Activated naive CD4-positive, alpha-beta T cell treated with anti-CD3 and anti-CD28 coated beads for 36 hours (primary cell): ENCODE measurements at places on chromosomes 16 and 17. TPM values are rescaled to one million over a fixed set of nuclear protein-coding genes. Genes with fewer than 3 reads are reported as not detected.
A peak's percentile ranks its signal among the peaks of the same experiment; 100 is the strongest.

Gene MC1R
- 0.45 TPM for total RNA-seq

DNA sequence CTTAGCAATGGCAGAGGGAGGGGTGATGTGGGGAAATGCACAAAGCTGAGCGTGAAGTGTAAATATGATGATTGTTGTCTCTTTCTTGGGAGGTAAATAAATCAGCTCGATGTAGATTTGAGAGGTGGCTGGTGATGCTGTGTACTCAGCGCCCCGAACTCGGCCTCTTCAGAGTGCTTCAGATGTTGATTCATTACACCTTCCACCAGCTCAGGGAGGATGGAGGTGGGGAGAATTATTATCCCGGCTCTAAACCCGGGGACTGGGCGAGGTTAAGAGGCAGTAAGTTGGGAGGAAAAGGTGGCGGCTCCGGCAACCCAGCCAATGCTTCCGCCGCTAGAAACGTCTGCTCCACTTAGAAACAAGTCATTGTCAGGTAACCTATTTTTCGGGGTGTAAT, 86.5 kb downstream of the RPA1 start:
- no peak overlapping the region for H3K4me3 ChIP-seq
- no peaks in the 10 kb centered on the region for H3K4me1 ChIP-seq
- DNase-seq, result no peak
- H3K36me3 ChIP-seq, result no peaks in the 10 kb centered on the region
- no peak overlapping the region for H3K27ac ChIP-seq
- H3K27me3 ChIP-seq, result peaks cover 9% of the 10 kb centered on the region

DNA sequence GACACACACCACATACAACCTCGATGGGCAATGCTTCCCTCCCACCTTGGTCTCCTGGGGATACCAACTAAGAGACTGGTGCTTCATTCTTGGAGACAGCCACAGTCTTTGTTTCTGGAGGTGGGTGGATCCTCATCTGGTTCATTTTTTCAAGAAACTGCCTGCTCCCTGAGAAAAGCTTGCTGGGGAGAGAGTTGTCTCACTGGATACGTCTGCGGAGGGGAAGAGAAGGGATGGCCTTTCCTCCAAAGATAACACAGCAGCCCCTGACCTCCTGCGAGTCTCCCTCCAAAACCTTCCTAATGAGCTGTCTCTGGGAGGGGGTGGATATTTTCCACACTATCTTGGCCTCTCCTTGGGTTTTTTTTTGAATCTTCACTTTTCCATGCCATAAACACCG, 221.2 kb downstream of the SOX9 start:
- no peak overlapping the region for H3K4me3 ChIP-seq
- H3K27ac ChIP-seq, result no peak overlapping the region
- DNase-seq, result no peak
- H3K36me3 ChIP-seq, result no peaks in the 10 kb centered on the region

GRCh38 chr17:78272181-78272913, 40.9 kb downstream of the TMEM235 start:
- H3K27ac ChIP-seq, result peak overlapping the region; percentile 47
- peak; percentile 93 for DNase-seq
- no peaks in the 10 kb centered on the region for H3K27me3 ChIP-seq
- H3K4me1 ChIP-seq, result peaks cover 40% of the 10 kb centered on the region
- H3K4me3 ChIP-seq, result peak overlapping the region; percentile 51
- no peaks in the 10 kb centered on the region for H3K36me3 ChIP-seq

GRCh38 chr16:84529607-84530006, 25.1 kb upstream of the MEAK7 start:
- H3K27me3 ChIP-seq, result no peaks in the 10 kb centered on the region
- no peak for DNase-seq
- H3K4me1 ChIP-seq, result peaks cover 12% of the 10 kb centered on the region
- H3K36me3 ChIP-seq, result peaks cover 6% of the 10 kb centered on the region

Gene SLC9A5
- total RNA-seq, result 5.2 TPM

Gene AXIN2
- total RNA-seq, result 2.5 TPM

GRCh38 chr16:82229800-82230619, 60.0 kb upstream of the MPHOSPH6 start:
- peaks cover 16% of the 10 kb centered on the region for H3K27me3 ChIP-seq
- H3K36me3 ChIP-seq, result no peaks in the 10 kb centered on the region
- DNase-seq, result peak; percentile 79
- no peaks in the 10 kb centered on the region for H3K4me1 ChIP-seq
- H3K27ac ChIP-seq, result no peak overlapping the region
- H3K4me3 ChIP-seq, result no peak overlapping the region

GRCh38 chr16:68617734-68618133, 27.4 kb upstream of the CDH3 start:
- no peak overlapping the region for H3K4me3 ChIP-seq
- DNase-seq, result no peak
- H3K27ac ChIP-seq, result no peak overlapping the region
- no peaks in the 10 kb centered on the region for H3K4me1 ChIP-seq
- H3K36me3 ChIP-seq, result no peaks in the 10 kb centered on the region
- no peaks in the 10 kb centered on the region for H3K27me3 ChIP-seq

- H3K27ac ChIP-seq, result no peak overlapping the region
- DNase-seq, result no peak
- no peaks in the 10 kb centered on the region for H3K27me3 ChIP-seq
Observed at GRCh38 chr16:25109643-25110042, 1.9 kb upstream of the LCMT1 start.

DNA sequence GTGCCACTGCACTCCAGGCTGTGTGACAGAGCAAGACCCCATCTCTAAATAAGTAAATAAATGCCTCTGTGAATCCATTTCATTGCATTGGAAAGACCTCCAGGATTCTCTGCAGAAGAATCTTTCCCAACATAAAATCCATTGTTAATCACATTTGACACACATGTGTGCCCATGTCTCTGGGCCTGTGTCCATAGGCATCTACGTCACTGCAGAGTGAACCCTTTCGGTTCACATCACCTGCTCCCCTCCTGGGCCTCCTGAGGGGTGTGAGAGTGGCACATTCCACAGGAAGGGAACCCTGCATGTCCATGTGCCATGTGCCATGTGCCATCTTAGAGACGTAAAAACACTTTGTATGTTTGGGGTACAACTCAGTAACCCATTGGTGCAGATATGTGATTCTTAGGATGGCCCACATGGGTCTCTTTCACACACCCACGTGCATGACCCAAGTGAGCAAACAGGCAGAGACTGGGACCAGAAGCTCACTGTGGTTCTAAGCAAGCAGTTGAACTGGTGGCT, 427.5 kb downstream of the MAF start:
- H3K4me3 ChIP-seq, result no peak overlapping the region
- no peak overlapping the region for H3K27ac ChIP-seq
- H3K4me1 ChIP-seq, result peaks cover 7% of the 10 kb centered on the region
- DNase-seq, result no peak

Gene HYDIN
- not detected for total RNA-seq

DNA sequence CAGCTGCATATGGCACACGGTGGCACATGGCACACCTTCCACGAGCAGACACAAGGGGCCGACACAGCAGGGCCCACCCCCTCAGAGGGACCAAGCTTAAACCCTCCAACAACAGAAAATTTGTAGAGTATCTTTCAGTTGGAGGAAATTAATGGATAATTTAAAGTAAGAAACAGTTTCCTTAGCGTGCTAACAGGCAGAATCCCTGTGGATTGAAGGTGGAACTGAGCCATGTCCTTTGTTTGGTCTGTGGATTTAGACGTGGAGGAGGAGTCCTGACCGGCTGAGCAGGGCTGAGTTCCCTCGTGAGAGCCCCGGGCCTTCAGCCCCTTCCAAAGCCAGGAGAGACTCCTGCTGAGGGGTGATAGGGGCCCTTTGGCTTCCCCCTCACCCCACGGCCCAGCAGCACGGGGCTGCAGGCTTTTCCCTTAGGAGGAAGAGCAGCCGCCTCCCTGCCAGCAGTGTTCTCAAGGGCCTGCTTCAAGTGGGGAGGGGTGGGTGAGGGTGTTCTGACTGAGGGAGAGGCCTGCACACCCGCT, 1.4 kb upstream of the CYB561 start:
- peaks cover 21% of the 10 kb centered on the region for H3K4me1 ChIP-seq
- H3K27ac ChIP-seq, result peak overlapping the region; percentile 79
- no peaks in the 10 kb centered on the region for H3K27me3 ChIP-seq
- no peak for DNase-seq
- H3K36me3 ChIP-seq, result no peaks in the 10 kb centered on the region
- peak overlapping the region; percentile 67 for H3K4me3 ChIP-seq

DNA sequence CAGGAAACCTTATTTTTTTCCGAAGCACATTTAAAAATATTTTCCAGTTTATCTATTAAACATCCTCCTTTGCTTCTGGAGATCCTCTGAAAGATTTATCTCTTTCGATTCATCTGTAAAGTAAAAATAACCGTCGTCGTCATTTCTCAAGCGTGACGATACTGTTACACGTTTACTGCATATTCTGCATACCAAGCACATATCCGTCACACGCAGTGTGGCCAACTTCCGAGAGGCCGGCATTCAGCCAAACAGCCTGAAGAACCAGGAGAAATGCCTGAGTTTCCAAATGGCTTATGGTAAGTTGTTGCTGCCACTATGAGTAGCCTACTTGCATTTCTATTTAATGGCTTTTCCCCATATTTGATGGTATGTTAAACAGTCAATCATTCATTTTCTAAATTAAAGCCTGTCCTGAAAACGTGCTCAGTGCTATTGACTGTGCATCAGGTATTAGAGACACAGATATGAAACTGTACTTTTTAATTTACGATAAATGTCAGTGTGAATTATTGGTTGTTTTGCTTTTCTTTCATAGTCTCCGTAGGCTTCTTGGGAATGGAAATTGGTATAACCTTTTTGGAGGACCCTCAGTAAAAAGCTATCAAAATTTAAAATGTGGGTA, 275.7 kb downstream of the WWOX start:
- no peaks in the 10 kb centered on the region for H3K36me3 ChIP-seq
- H3K27ac ChIP-seq, result no peak overlapping the region
- H3K4me3 ChIP-seq, result no peak overlapping the region
- no peak for DNase-seq

GRCh38 chr16:3609895-3610697, 1.3 kb downstream of the SLX4 start:
- peaks cover 16% of the 10 kb centered on the region for H3K36me3 ChIP-seq
- peak; percentile 12 for DNase-seq
- H3K27ac ChIP-seq, result no peak overlapping the region
- no peaks in the 10 kb centered on the region for H3K27me3 ChIP-seq
- H3K4me1 ChIP-seq, result peaks cover 36% of the 10 kb centered on the region

DNA sequence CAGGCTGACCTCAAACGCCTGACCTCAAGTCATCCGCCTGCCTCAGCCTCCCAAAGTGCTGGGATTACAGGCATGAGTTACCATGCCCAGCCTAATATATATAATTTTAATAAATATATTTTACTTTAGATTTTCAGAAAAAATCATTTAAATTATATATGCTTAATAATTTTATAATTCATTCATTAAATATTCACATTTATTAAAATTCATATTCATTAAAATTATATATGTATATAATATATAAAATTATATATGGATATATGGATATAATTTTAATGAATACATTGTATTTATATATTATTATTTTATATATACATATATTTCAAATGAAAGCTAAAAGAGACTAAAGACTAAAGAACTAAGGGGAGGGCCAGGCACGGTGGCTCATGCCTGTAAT, 29.4 kb downstream of the COPRS start:
- peaks cover 4% of the 10 kb centered on the region for H3K4me1 ChIP-seq
- no peaks in the 10 kb centered on the region for H3K36me3 ChIP-seq

GRCh38 chr17:10699856-10700255, 2.5 kb downstream of the ADPRM start:
- peaks cover 62% of the 10 kb centered on the region for H3K4me1 ChIP-seq
- H3K36me3 ChIP-seq, result peaks cover 13% of the 10 kb centered on the region
- DNase-seq, result peak; percentile 30

DNA sequence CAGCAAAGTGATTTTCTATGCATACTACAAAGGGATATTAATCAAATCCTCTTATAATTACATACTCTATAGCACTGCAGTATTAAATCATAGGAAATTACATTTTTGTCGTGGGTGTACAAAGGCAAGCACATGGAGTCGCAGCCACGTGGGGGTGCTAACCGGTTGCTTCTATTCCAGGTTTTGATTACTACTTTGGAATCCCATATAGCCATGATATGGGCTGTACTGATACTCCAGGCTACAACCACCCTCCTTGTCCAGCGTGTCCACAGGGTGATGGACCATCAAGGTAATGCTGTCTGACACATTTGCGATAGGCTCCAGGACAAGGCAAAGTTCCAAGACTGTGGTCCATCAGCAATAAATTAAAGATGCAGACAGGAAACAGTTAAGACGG, 60.1 kb downstream of the ARSG start:
- H3K27me3 ChIP-seq, result no peaks in the 10 kb centered on the region
- no peak overlapping the region for H3K27ac ChIP-seq
- peaks cover 74% of the 10 kb centered on the region for H3K4me1 ChIP-seq
- no peak for DNase-seq
- no peak overlapping the region for H3K4me3 ChIP-seq

- no peak overlapping the region for H3K4me3 ChIP-seq
- no peak for DNase-seq
- H3K27me3 ChIP-seq, result no peaks in the 10 kb centered on the region
- no peak overlapping the region for H3K27ac ChIP-seq
- H3K36me3 ChIP-seq, result peaks cover 5% of the 10 kb centered on the region
Observed at GRCh38 chr17:46097497-46097896, 95.7 kb downstream of the KANSL1 start.

Gene LGALS9B
- not detected for total RNA-seq

DNA sequence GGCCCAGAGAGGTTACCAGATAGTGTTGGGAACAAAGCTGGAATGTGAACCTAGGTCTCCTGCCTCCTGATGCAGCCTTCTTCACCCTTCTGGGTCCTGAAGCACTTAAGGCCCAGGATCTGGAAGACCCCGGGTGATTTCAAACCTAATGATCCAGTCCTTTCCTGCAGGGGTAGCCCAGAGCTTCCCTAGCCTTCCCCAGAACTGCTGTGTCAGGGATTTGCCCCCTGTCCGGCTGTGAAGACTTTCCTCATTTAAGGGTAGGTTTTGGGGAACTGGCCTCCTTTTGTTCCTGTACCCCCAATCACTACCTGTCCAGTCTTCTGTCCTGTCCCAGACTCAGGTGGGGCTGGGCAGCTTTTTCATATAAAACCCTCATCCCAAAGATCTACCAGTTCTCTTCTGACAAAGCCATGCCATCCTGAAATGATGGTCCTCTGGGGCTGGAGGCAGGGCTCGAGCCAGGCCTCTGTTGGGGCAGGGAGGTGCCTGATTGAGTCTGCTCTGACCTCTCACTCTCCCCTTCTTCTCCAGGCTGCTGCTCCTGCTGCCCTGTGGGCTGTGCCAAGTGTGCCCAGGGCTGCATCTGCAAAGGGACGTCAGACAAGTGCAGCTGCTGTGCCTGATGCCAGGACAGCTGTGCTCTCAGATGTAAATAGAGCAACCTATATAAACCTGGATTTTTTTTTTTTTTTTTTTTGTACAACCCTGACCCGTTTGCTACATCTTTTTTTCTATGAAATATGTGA, 1.3 kb downstream of the MT1X start:
- peaks cover 6% of the 10 kb centered on the region for H3K36me3 ChIP-seq
- no peaks in the 10 kb centered on the region for H3K27me3 ChIP-seq

- DNase-seq, result no peak
- no peaks in the 10 kb centered on the region for H3K4me1 ChIP-seq
- no peaks in the 10 kb centered on the region for H3K27me3 ChIP-seq
- H3K36me3 ChIP-seq, result peaks cover 3% of the 10 kb centered on the region
- no peak overlapping the region for H3K27ac ChIP-seq
- no peak overlapping the region for H3K4me3 ChIP-seq
Observed at GRCh38 chr17:46739982-46740381, 78.5 kb downstream of the WNT3 start.
